Hepatic stellate cell (primary cell): ENCODE measurements at places on chromosomes 3 and 15.

DNA sequence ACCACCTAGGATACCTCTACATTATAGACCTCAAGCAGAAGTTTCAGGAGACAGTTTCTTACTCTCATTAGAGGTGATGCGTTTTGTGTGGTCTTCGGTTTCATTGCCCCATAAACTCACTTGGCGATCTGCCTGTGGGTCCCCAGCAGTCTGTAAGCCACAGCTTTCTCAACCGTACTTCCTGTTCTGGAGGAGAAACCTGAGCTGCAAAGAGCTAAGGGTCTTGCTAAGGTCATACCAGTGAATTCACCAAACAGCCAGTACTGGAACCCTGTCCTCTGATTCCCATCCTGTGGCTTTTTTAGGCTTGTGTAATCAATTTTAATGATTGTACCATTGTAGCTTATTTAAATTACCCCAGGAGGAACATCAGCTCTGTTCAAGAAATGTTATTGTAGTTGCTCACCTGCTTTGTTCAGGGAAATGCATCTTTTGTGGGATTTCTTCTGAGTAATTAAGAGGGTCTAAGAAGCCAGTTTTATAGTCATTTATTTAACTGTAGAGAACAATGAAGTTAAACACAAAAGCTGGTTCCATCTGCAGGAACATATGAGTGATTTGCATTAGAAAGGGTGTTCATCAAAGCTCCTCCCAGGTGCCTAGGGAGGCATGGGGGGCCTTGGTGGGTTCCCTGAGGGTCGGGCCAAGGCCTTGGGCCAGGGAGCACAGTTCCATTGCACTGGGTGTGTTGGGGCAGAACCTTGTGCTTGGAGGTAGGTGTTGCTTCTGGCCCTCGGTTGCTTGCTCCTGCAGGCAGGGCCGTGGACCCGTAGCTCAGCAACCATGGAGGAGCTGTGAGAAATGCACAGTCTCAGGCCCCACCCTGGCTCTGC lies 69.6 kb downstream of the APBA2 start:
- DNase-seq = no peak

GRCh38 chr3:27571345-27571744 lies 87.2 kb upstream of the SLC4A7 start:
- DNase-seq = no peak

DNA sequence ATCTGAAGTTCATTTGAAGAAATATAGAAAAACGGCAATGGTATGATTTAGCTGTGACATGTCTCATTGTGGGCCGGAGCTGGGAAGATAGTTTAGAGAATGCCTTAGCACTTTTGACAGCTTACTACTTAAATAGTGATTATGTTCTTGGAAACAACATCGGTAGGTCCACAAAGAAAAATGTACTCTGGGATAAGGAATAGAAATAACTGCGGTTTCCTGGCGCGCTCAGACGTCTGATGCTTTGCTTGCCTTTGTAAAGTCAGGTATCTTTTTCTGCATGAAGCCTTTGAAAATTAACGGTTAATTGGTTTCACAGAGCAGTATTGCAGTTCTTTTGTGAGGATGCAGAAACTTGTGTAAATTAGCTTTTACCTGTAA lies 1.4 kb downstream of the USP3 start:
- DNase-seq = no peak

GRCh38 chr15:82679626-82680199 lies 30.0 kb downstream of the AP3B2 start:
- no peak for DNase-seq

DNA sequence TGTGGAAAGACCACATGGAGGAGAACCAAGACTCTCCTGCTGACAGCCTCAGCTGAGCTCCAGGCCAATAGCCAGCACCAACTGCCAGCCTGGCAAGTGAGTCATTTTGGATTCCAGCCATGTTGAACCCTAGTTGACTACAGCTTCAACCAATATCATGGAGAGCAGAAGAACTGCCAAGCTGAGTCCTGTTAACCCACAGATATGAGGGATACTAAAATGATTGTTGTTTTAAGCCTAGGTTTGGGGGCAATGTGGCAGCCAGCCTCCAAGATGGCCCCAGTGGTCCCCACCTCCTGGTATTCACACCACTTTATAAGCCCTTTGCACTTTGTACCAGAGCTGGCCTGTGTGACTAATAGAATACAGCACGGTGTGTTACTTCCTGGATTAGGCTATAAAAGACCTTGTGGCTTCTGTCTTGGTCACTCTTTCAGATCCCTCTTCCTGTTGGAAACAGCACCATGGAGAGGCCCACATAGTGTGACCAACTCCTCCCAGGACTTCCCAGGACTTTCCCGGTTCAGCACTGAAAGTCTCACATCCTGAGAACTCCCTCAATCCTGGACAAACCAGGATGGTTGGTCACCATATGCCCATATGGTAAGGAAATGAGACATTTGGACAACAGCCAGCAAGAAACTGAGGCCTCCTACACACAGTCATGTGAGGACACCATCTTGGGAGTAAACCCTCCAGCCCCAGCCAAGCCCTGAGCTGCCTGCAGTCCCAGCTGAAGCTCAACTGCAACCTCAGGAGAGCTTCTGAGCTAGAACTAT lies 32.4 kb upstream of the CDV3 start:
- DNase-seq = peak; percentile 22

- DNase-seq = no peak
Observed at GRCh38 chr15:90316139-90316538, 35.9 kb upstream of the ZNF774 start.

DNA sequence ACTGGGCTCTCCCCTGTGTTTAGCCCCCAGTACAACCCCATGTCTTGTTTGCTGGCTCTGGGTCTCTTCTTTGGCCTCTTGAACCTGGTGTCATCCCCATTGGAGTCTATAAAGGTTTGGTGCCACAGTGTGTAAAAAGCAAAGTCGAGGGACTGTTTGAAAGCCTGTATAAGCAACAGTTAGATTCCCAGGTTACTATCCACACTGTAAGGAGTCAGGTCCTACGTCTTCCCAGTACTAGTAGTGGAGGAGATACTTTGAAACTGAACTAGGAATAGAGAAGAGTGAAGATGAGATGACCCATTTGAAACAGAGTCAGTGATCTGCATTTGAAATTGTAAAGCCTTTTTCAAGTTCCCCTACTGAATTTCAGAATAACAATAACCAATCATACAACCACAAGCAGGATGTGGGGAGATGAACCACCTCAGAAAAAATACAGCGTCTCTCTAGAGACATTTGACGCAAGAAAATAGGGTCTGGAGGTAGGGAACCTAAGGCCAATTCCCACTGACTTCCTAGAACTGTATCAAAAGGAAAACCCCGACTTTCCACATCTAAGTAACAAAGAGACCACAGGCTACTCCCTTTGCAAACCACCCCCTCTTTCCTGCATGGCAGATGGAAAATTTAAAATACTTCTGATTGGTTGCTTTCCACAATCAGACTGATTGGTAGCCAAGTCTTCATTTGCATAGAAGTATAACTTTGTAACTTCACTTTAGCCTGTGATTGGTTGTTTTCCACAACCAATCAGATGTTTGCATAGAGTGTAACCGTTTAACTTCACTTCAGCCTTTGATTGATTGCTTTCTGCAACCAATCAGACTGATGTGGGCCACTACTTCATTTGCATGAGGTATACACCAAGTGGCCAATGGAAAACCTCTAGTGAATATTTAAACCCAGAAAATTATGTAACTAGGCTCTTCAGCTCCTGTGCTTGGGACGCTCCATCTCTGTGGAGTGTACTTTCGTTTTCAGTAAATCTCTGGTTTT lies 49.9 kb upstream of the NEDD4 start:
- DNase-seq = no peak

- DNase-seq = no peak
Observed at GRCh38 chr3:116896116-116896515, 186.5 kb downstream of the TUSC7 start.

GRCh38 chr3:51934139-51934850 lies 7.4 kb downstream of the RRP9 start:
- DNase-seq = no peak

DNA sequence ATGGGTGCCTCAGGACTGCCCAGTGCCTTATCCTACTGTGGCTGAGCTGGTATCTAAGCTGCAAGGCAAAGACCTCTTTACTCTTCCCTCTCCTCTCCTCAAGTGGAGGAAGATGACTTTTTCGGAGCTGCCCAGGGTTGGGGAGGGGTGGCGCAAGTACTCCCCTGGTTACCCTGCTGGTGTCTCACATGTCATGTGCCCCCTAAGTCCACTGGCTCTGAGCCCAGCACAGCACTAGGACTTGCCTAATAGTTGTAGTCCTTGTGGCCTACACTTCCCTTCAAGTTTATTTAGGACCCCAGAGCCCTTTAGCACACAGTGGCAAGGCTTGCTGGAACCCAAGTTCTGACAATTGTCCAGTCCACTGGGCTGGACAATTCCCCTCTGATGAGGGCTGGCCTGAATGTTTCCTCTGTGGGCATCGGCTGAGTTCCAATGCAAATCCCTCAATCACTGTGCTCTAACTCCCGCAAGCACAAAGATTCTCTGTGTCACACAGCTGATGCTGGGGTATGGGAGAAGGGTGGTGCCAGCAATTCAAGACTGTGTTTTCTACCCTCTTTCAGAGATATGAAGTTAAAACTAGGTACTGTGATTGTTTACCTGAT lies 60.4 kb downstream of the UQCC5 start:
- DNase-seq = no peak

- no peak for DNase-seq
Observed at GRCh38 chr3:14837878-14838258, 19.1 kb downstream of the FGD5 start.

DNA sequence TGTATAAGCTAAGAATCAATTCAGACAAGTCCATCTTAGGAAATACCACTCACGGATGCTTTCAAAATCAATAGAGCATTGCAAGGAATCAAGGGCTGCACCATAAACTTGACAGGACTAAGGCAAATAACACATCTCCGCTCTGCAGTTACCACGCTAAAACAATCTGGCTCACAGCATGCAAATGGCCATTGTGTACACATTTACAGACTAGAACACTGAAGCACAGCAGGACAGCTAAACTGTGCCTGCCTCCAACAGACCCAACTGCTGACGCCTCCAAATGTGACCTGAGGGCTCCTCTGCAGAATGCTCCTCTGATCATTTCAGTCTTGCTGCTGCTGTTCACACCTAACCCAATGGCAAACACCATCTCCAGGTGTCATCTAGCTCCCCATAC lies 104.3 kb downstream of the MEX3B start:
- DNase-seq = no peak

DNA sequence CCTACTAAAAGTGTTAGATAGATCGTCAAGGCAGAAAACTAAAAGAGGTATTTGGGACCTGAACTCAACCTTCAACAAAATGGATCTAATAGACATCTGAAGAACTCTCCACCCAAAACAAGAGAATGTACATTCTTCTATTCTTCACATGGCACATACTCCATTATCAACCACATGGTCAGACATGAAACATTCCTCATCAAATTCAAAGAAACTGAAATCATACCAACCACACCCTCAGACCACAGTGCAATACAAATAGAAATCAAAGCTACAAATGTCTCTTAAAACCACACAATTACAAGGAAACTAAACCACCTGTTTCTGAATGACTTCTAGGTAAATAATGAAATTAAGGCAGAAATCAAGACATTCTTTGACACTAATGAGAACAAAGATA lies 984.1 kb upstream of the GBE1 start:
- no peak for DNase-seq

GRCh38 chr3:63977893-63978292 lies 45.4 kb downstream of the PSMD6 start:
- DNase-seq = no peak

DNA sequence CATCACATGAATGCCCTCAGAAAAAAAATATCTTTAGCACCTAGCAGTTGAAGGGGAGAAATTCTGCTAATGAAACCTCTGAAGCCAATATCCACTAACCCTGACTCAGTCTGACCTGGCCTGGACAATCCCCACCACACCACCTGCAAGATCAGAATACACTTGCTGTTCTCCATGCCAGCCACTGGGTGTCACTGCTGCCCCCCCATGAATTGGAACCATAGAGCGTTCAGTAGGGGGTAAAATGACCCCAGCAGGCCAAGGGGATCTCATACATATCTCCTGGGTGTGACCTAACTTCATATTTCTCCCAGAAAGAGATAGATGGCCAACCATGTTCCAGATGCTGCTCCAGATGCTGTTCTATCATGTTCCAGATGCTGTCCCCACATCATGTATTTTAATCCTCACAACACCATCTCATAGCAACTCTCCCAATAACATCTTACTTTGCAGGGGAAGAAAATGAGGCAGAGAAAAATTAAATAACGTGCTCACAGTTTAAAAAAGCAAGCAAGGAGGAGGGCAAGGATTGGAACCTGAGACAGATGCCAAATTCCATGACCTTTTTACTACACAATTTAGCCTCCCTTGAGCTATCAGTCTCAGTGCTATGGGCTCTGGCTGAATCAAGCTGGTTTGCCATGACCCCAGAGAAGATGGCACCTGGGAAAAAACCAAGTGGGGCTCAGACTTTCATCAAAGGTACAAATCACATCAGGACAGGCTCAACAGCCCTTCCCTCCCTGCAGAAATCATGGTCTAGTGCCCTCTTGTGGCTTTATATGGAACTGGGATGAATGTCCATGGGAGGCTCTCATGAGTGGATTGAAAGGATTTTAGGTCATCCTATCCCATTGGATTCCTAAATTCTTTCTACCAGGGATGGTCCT lies 12.4 kb downstream of the NTRK3 start:
- peak; percentile 43 for DNase-seq

DNA sequence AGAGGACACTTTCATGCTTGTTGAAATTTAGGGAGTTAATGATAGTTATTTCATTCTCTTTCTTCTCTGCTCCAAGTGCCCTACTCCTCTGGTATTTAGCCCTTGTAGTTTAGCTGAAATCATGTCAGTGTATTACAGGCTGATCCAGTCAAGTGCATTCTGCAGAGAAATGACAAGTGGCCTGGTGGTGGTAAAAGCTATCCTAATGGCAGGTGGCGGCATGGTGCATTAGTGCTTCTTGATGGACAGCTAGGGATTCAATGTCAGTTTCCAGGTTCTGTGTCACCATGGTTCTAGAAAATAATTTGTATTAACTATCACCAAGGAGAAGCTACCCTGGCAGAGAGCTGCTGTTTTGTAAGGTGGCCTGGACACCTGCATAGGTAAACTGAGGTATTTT lies 90.0 kb upstream of the BNIP2 start:
- DNase-seq = no peak
